ENCODE measurements at places on chromosomes 11 and 22. TPM values are rescaled to one million over a fixed set of nuclear protein-coding genes. Genes with fewer than 3 reads are reported as not detected.

DNA sequence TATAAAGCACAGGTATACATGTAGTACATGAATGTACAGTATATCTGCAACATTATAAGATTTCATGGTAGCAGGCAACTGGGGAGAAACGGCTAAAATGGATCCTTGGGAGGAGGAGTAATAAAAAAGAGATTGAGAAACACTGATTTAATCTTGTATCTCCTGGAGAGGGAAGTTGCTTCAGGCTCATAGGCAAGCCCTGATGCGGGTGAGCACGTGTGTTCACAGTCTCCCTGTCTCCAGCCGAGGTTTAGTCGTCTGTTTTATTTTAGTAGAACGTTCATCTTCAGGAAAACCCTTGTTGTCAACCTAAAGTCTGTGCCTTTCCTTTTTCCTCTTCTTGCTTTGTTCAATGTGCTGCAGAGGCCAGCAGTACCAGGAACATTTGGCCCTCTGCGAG is 21.8 kb upstream of the SLC25A18 start:
- DNase-seq = no peak

The C11orf16 gene
- not detected for total RNA-seq

- no peak for DNase-seq
Measured at GRCh38 chr11:16814410-16815046, 76.1 kb downstream of the C11orf58 start.

GRCh38 chr11:132504501-132505041 is 1027.7 kb downstream of the OPCML start:
- DNase-seq = no peak

The OR8G5 gene
- not detected for total RNA-seq

DNA sequence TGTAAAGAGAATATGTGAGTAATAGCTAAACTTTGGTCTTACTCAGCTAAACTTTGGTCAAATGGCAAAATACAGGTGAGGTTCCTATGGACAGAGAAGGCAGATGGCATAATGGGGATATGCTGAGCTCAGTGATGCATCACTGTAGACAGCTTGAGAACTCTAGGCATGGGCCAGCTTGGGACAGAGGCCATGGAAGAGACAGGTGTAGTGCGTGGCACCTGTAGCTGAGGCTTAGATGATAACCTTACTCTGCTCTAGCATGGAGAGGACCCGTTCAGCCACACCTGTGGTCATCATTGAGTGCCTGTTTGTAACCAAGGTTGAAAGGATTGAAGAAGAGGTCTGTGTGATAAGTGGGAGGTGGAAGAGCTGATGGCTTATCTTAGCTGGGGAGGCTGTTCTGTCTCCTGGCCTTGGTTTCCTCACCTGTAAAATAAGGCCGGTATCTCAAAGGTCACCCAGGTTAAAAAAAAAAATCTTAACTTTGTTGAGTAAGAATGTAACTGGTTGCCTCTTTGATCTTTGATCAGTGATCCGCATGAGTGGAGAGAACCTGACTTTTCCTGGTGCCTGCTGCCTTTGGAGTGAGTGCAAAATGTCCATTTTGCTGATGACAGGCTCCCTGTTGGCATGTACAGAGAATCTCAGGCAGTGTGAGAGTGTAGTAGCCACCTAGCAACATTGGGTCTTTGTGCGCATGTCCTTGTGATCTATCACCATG is 48.6 kb downstream of the ZNRF3 start:
- DNase-seq = no peak

DNA sequence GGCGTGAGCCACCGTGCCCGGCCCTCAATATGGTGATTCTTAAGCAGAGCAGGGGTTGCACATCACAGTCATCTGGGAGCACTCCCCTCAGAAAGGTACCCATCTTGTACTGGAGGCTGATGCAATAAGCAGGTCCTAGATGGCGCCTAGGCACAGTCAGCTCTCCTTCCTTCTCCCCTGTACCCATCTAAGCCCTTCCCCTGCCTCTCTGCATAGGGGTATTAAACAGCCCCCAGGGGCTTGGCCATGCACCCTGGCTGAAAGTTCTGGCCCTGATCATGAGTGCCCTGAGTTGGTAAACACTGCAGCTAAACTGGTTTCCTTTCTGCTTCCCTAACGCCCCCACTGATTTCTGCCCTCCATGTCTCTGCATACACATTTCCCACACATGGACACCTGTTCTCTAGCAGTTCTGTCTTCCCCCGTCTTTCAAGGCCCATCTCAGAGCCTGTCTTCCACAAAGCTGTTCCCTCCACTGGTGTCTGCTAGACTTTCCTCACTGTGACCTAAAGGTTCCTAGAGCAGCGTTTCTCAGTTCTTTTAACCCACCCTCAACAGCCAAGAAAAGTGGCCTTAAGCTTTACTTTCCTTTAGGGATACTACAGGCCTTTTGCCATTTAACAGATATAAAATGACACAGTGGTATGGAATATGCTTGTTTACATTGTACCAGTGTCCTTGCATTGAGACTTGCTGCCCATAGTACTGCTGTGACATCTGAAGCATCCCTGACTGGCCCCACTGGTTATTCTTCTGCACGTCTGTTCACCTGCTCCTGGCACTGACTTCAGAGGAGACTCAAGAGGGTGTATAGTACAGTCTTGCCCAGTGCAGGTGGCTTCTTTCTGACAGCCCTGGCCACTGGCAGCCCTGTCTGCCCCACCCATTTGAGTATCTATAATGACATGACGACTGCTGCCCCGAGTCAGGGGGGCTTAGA is 15.6 kb downstream of the UBE2L3 start:
- DNase-seq = no peak

GRCh38 chr22:20503816-20504215 is 3.6 kb upstream of the MED15 start:
- no peak for DNase-seq

DNA sequence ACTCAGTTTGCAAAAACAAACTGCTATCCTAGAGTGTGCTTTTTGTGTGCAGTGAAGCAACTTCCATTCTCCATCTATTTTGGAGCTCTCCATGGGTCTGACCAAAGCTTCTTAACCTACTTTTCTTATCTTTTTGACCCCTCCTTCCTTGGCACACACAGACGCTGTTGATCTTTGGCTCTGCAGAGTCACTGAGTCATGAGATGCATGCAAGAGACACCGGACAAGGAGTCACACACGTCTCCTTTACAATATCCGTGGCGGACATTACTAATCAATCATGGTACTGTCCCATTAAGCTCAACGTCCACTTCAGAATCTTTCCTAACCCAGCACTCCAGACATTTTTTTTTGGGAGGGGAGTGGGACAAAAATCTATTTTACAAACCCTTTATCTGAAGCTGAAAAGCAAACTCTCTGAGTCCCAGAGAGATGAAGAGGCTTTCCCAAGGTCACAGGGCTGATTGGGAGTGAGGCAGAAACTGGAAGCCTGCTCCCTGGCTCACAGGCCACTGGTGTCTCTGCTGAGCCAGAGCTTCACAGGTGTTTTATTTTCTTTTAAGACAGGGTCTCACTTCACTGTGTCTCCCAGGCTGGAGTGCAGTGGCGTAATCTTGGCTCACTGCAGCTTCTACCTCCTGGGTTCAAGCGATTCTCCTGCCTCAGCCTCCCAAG is 165.8 kb upstream of the SYT13 start:
- DNase-seq = no peak

GRCh38 chr22:41687901-41688364 is 734 bp downstream of the SNU13 start:
- no peak for DNase-seq

DNA sequence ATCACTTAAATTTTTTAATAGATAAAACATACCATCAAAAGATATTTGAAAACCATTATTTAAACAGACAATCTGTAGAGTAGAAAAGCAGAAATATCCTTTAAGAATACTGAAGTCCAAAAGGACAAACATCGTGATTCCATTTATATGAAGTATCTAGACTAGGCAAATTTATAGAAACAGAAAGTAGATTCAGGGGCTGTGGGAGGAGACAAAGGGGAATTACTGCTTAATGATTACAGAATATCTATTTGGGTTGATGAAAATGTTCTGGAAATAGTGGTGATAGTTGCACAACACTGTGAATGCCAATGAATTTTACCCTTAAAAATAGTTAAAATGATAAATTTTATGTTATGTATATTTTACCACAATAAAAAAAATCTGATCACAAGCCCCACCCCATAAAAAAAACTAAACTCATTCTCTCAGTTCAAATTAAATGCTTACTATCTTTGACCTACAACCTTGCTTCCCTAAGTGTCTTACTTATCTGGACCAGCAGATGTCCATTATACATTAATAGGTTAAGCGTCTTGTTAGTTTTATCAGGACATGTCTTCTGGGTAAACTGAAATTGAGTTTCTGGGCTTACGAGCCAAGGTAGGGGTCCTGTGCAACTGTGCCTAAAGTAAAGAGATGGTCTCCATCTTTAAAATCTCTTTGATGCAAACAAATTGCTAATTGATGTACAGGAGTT is 86.3 kb downstream of the FCHSD2 start:
- no peak for DNase-seq

DNA sequence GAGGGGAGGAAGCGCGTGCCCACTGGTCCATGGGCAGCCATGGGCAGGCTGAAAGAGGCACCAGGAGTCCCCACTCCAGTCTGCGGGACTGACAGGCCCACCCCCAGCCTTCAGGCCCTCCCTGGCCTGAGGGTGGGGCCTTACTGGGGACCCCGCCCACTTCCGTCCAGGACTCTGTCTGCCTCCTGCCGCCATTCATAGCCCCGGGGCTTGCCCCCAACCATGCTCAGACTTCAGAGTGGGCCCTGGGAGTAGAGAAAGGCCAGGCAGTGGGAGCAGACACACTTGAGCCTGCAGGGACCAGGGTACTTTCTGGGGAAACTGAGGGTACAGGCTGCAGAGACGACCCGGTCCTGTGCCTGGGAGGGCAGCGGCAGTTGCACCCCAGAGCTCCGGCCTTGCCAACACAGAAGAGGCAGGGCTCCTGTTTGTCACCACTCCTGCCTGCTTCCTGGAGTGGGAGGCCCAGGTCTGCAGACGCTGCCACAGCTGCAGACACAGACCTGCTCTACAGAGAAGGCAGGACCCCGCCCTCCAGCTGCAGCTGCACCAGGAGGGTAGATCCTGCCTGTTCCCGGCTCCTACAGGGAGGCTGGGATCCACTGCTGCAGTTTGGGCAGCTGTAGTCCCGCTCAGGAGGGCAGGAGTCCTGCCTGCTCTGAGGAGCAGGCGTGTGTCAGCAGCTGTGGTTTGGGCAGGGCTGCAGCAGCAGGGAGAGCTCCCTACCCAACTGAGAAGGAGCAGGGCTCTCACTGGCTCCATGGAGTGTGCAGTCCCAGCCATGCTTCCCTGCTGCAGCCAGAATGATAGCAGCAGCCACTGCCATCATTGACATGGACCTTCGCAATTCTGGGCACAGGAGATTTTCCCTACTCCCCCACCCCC is 387.9 kb upstream of the ANO3 start:
- no peak for DNase-seq

GRCh38 chr22:29715705-29716104 is 4.1 kb upstream of the CABP7 start:
- no peak for DNase-seq

DNA sequence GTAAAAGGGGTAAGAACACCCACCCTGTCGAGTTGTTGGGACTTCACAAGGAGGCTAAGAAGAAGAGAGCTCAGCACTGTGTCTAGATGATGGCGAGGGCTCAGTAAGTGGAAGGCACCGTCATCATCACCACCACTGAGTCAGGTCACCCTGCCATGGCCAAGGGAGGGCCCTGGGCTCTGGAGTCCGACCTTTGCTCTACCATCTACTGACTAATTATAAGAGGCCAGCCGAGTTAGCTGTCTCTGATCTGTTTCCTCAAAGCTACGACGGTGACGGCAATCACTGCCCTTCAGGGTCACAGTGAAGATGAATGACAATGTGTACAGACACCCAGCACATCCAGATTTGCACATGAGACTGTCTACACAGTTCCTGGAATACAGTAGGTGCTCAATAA is 29.3 kb downstream of the KIAA0930 start:
- no peak for DNase-seq

The CERK gene
- total RNA-seq = 43.0 TPM

- DNase-seq = no peak
Measured at GRCh38 chr11:61954851-61955421, 4.8 kb downstream of the BEST1 start.

GRCh38 chr22:48829908-48830307 is 997.8 kb downstream of the BRD1 start:
- no peak for DNase-seq

DNA sequence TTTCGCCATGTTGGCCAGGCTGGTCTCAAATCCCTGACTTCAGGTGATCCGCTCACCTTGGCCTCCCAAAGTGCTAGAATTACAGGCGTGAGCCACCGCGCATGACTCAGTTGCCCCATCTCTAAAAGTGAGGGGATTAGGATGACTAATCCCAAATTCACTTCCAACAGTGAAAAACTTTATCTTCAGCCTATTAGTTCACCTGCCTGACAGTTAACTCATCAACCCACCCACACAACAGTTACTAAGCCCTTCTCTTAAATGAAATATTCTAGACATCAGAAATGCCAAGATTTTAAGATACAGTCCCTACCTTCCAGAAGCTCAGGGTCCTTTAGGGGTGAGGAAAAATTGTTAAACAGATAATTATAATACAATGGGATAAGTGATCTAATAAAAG is 2.0 kb upstream of the ANKRD42 start:
- DNase-seq = no peak

GRCh38 chr11:2178906-2179494 is 7.4 kb upstream of the TH start:
- DNase-seq = no peak

The GLB1L2 gene
- 5.5 TPM for total RNA-seq

GRCh38 chr11:71120471-71120896 is 131.9 kb downstream of the SHANK2 start:
- no peak for DNase-seq

The SLC17A6 gene
- total RNA-seq = not detected

GRCh38 chr11:122780296-122780949 is 57.9 kb upstream of the CRTAM start:
- DNase-seq = no peak

DNA sequence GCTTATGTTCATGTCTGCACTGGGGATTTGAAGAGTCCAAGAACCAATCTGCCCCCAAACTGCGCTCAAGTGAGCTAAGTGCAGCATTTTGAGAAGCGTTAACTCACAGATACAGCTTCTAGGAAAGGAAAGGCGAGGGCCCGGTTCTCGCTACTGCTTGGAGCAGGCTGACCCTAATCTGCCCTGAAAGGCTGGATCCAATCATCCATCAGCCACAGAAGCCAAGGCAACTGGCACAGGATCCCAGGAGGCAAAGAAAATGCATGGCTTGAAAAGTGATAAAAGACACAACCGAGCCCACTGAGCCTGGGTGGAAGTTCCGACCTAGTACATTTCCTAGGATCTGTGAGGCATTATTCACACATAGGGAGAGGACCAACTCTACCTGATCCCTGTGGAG is 174.8 kb downstream of the LARGE1 start:
- DNase-seq = no peak

GRCh38 chr11:9078113-9079086 is 13.0 kb downstream of the SCUBE2 start:
- DNase-seq = no peak

The FGF3 gene
- not detected for total RNA-seq

The TIMP3 gene
- 561 TPM for total RNA-seq

The P2RY6 gene
- total RNA-seq = 2.5 TPM

DNA sequence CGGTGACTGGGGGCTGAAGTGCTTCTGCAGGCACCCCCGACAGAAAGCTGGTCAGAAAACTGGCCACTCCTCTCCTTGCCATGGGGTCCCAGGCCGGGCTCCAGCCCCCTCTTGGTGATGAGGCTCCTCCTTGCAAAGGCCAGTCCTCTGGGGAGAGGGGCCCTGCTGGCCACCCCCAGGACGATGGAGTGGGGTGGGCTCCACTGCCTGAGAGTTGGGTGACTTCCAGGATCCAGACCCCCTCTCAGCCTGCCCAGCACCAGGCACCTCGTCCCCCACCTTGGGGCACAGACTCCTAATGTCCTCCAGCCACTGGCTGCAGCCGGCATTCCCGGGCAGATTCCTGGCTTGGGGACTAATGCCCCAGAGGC is 441 bp upstream of the RPS6KA4 start:
- no peak for DNase-seq

The USH1C gene
- total RNA-seq = not detected

The SCGB2A2 gene
- total RNA-seq = not detected

Data from omental fat pad (tissue), 4 donors.